ENCODE measurements at places on chromosomes 4 and X.

DNA sequence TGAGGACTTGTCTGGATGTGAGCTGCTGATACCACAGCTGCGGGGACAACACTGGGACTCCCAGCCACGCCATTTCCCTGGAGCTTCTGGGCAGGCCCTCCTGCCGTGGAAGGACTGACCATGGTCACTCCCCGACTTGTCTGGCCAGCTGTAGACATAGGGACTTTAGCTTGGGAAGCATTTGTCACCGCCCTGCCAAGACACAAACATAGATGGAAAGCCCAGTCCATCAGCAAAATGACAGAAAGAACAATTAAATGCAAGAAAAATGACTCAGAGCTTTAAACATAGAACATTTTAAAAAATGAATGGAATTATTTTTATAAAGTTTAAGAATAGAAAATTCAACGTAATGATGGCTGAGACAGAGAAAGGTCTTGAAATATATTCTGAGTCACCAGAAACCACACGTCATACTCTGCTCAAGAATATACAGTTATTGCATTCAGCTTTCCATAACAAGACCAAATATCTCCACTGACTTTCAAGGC lies 107.6 kb upstream of the CBR4 start:
- no peak for DNase-seq

DNA sequence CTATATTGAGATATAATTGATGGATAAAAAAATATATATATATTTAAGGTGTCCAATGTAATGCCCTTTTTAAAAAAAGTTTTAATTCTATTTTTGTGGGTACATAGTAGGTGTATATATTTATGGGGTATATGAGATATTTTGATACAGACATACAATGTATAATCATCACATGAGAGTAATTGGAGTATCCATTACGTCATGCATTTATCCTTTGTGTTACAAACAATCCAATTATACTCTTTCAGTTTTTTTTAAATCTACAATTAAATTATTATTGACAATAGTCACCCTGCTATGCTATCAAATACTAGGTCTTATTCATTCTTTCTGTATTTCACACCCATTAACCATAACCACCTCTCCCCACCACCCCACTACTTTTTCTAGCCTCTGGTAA lies 66.3 kb upstream of the DIPK2B start:
- DNase-seq = no peak

DNA sequence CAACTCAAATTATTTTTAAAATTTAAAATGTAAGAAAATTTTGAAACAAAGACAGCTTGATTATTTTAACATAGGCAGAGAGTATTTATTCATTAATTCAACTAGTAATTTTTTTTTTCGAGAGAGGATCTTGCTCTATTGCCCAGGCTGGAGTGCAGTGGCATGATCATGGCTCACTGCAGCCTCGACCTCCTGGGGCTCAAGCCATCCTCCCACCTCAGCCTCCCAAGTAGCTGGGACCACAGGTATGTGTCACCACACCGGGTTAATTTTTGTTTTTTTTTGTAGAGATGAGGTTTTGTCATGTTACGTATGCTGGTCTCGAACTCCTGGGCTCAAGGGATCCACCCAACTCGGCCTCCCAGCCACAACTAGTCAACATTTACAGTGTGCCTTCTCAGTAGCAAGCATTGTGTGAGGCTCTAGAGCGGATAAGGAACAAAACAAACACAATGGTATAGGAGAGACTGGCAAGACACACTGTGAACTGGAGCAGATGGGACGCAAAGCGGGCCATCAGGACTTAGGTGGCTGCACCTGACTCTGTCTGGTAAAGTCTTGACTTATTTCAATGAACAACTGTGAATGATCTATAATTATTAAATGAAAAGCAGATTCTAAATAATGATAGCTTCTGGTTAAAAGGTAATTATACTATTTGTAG lies 21.6 kb downstream of the SETD7 start:
- no peak for DNase-seq

- DNase-seq = no peak
These were observed 75.2 kb downstream of the COQ2 start for GRCh38 chr4:83209419-83209818.

DNA sequence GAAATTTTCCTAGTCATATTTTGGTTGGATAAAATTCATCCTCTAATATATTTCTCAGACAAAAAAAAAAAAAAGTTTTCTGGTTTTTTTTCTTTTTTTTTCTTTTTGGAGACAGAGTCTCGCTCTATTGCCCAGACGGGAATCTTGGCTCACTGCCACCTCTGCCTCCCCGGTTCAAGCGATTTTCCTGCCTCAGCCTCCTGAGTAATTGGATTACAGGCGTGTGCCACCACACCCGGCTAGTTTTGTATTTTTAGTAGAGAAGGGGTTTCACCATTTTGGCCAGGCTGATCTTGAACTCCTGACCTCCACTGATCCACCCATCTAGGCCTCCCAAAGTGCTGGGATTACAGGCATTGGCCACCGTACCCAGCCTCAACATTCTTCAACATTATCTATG lies 432.7 kb upstream of the PABPC4L start:
- DNase-seq = no peak

DNA sequence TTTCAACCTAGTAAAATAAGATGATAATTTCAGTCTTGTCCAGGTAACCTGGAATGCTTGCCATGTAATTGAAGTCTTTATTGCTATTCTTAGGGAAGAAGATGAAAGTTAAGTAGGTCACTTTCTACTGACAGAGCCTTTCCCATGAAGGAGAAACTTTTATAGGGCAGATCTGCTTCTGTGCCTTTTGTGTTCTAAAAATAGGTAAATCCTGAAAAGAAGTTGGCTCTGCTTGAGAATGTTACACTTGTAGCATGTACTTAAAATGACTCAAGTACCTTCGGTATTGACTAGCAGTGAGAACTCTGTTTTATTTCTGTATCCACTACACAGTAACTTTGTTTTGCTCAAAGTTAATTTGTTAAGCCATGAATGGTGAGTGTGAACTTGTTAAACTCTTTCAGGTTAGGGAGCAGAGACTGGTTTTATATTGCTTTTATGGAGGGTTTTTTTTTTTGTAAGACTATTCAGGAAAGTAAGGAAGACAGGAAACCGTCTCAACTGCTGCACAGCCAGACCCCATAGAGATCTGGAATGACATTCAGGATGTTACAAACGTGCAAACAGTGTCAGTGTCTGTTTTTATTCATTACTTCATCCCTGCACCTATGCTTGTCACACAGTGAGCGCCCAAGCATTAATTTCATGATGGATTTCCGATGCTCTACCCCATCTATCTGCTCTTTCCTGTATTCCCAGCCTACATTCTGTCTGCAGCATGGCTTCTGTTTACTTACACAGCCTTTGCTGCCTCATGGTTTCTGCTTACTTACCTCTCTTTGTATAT lies 53.0 kb downstream of the SEPTIN11 start:
- no peak for DNase-seq

Data from activated CD4-positive, alpha-beta T cell treated with anti-CD3 and anti-CD28 coated beads, Interleukin-2, Interleukin-4, amounts not matched to agents 100 ng/mL and 50 ng/mL, durations not matched to agents 16 hours and 8 hours (primary cell).